ENCODE measurements at places on chromosomes 6 and 20. TPM values are rescaled to one million over a fixed set of nuclear protein-coding genes. Genes with fewer than 3 reads are reported as not detected.

The MYLIP gene
- total RNA-seq, result 8.4 TPM

The SNRPB gene
- 500 TPM for total RNA-seq

The NOTCH4 gene
- total RNA-seq, result 0.88 TPM

The TCP11 gene
- not detected for total RNA-seq

The CRISP3 gene
- total RNA-seq, result not detected

Measured in activated naive CD8-positive, alpha-beta T cell treated with anti-CD3 and anti-CD28 coated beads for 36 hours (primary cell).